ENCODE measurements at places on chromosomes 6 and 20. TPM values are rescaled to one million over a fixed set of nuclear protein-coding genes. Genes with fewer than 3 reads are reported as not detected.

Gene TMEM170B
- 19.7 TPM for total RNA-seq

Gene SLC2A4RG
- 58.0 TPM for total RNA-seq

Gene ZSCAN23
- total RNA-seq = 20.4 TPM

Gene SRSF12
- total RNA-seq = 23.2 TPM

Gene ZNF341
- 2.5 TPM for total RNA-seq

Gene SYCP2L
- 12.5 TPM for total RNA-seq

Gene BANF2
- not detected for total RNA-seq

Gene GLP1R
- 1.3 TPM for total RNA-seq

Gene LY6G6F
- total RNA-seq = not detected

GRCh38 chr6:111411046-111411445, 72.0 kb downstream of the REV3L start:
- H3K4me1 ChIP-seq = no peaks in the 10 kb centered on the region
- H3K27me3 ChIP-seq = no peaks in the 10 kb centered on the region
- H3K4me3 ChIP-seq = no peak overlapping the region
- peaks cover 3% of the 10 kb centered on the region for H3K36me3 ChIP-seq
- no peak for DNase-seq

GRCh38 chr6:43735642-43736199, 34.3 kb upstream of the VEGFA start:
- H3K4me3 ChIP-seq = no peak overlapping the region
- no peaks in the 10 kb centered on the region for H3K36me3 ChIP-seq
- H3K27me3 ChIP-seq = no peaks in the 10 kb centered on the region
- peaks cover 19% of the 10 kb centered on the region for H3K4me1 ChIP-seq

- H3K36me3 ChIP-seq = no peaks in the 10 kb centered on the region
- no peaks in the 10 kb centered on the region for H3K27me3 ChIP-seq
- DNase-seq = no peak
- no peak overlapping the region for H3K27ac ChIP-seq
- H3K4me1 ChIP-seq = no peaks in the 10 kb centered on the region
Measured at GRCh38 chr6:33897189-33897780, 93.5 kb upstream of the MLN start.

DNA sequence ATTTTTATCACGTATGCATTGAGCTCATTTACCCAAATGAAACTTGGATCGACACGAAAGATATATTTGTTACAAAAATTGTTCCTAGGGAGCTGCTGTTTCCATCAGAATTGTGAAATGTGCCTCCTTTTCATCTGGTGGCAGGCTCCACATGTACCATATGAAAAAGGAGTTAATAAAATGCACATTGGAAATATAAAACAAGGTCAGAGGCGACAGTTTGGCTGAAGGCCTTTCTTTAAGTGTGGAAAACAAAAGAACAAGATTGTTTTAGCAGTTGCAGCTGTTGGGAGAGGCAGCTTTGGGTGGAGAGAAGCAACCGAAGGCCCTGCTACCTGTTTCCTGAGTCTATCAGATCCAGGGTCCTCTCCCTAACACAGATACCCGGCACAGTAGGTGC, 334.5 kb upstream of the NT5E start:
- peaks cover 16% of the 10 kb centered on the region for H3K4me1 ChIP-seq
- H3K27me3 ChIP-seq = no peaks in the 10 kb centered on the region
- H3K27ac ChIP-seq = no peak overlapping the region
- DNase-seq = no peak

DNA sequence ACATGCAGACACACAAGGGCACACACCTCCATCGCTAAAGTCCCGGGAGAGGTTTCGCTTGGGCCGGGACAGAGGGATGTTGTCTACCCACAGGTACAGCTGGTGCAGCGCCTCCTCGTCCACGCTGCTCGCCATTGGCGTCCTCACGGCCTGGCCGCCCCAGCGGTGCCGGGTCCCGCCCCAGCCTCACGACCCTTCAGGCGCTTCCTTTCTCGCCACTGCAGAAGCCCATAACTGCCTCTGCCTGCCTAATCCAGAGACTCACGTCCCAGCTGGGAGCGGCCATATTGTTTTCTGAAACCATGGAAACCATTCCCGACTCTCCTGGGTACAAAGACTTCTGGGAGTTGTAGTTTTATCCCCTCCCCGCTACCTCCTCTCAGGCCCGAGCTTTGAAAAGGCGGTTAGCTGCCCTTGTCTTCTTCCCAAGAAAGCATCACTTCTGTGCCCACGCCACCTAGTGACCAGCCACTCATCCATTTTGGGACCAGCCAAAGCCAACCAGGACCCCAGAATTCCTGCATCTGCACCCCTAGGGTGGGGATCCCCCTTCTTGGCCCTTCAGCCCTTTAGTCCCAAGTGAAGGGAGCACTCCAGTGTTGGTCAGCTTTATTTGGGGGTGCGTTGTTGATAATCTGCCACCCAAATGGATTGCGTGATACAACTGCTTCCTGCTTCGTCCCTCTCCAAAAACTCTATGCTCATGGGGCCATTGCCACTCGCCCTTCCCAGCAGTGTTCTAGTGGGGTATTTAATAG, at the start of gene SPEF1:
SPEF1 (minus strand) TSS at position 296 of the 758 bp plus-strand sequence; CDS start at position 135, 161 bp downstream.
- no peak within 1 kb of the TSS for H3K27ac ChIP-seq
- H3K4me1 ChIP-seq = peaks cover 8% of the 10 kb centered on the region
- peaks cover 58% of the 10 kb centered on the region for H3K27me3 ChIP-seq

DNA sequence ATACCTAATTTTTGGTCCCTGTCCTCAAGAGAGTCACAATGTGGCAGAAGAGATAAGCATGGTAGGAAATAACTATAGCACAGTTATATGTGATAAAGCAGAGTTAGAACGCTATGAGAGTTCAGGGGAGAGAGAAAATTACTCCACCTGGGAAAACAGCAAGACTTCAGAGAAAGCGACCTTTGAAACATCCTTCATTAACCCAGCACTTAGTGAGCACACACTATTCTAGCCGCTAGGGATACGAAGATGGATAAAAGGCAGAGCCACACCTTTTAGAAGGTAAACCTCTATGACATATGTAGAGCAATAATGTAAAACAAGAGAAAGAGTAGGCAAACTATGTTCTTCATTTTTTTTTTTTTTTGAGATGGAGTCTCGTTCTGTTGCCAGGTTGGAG, 264.3 kb downstream of the PTPRK start:
- no peak overlapping the region for H3K27ac ChIP-seq
- no peak overlapping the region for H3K4me3 ChIP-seq
- H3K36me3 ChIP-seq = no peaks in the 10 kb centered on the region
- H3K27me3 ChIP-seq = no peaks in the 10 kb centered on the region

GRCh38 chr6:140201787-140202458, 827.5 kb upstream of the CITED2 start:
- no peaks in the 10 kb centered on the region for H3K36me3 ChIP-seq
- no peak for DNase-seq
- no peaks in the 10 kb centered on the region for H3K4me1 ChIP-seq
- no peak overlapping the region for H3K27ac ChIP-seq
- H3K27me3 ChIP-seq = no peaks in the 10 kb centered on the region

DNA sequence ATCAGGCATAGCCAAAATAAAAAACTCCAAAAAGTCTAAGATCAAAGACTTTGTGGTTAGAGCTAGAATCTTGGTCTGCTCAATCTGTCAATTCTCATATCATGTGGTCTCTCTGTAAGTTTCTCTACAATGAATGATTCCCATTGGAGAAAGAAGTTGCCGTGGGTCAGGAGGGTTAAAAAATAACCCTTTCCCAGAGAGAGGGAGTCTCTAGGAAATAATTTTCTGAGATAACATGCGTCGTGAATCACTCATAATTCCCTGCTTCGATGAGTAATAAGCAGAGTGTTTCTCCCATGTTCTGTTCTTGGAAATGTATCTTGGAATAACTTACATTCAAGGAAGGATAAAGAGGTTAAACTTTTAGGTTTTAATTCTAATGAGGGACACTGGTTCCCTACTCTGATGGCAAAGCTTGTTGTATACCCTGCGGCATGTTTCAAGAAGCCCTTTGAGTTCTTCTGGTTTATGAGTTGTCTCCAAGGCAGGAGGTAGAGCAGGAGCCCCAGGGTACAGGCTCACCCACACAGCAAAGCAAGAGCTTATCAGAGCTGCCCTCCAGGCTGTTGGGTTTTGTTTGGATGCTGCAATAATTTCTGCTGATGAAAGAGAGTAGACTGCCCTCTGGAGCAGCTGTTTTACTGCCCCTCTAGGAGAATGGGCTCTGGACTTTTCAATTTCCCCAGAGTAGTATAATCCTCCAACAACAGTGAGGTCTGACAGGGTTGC, 599.1 kb downstream of the QKI start:
- H3K27me3 ChIP-seq = no peaks in the 10 kb centered on the region
- H3K36me3 ChIP-seq = no peaks in the 10 kb centered on the region
- H3K4me1 ChIP-seq = peaks cover 46% of the 10 kb centered on the region
- no peak overlapping the region for H3K27ac ChIP-seq
- H3K4me3 ChIP-seq = no peak overlapping the region

DNA sequence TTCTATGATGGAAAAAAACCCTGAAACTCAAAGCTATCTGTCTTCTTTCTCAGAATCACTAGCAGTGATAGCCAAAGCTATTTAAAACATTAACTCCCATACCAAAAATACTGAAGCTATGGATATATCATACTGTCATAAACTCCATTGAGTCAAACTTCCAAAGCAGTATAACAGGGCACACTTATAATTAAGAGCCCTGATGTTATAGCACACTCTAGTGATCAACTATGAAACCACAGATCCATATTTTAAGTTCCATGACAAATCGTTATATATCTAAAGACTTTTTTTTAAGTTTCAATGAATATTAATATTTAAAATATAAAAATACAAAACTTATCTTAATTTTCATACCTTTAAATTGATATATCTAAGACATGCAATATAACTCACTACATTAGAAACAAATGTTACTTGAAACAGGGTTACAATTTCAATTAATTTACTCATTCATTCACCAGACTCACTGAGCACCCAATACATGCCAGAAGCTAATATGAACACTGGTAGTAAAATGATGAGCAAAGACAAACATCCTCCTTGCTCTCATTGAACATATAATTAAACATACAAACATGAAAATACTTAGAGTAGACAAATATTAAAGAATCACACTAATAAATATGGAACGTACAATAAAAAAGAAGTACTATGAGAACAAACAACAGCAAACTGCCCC, 69.3 kb downstream of the IBTK start:
- no peaks in the 10 kb centered on the region for H3K4me1 ChIP-seq
- H3K36me3 ChIP-seq = no peaks in the 10 kb centered on the region
- no peak overlapping the region for H3K4me3 ChIP-seq

- DNase-seq = no peak
- H3K27ac ChIP-seq = no peak overlapping the region
- no peaks in the 10 kb centered on the region for H3K4me1 ChIP-seq
- no peaks in the 10 kb centered on the region for H3K36me3 ChIP-seq
Measured at GRCh38 chr20:39042279-39043150, 80.4 kb downstream of the DHX35 start.

DNA sequence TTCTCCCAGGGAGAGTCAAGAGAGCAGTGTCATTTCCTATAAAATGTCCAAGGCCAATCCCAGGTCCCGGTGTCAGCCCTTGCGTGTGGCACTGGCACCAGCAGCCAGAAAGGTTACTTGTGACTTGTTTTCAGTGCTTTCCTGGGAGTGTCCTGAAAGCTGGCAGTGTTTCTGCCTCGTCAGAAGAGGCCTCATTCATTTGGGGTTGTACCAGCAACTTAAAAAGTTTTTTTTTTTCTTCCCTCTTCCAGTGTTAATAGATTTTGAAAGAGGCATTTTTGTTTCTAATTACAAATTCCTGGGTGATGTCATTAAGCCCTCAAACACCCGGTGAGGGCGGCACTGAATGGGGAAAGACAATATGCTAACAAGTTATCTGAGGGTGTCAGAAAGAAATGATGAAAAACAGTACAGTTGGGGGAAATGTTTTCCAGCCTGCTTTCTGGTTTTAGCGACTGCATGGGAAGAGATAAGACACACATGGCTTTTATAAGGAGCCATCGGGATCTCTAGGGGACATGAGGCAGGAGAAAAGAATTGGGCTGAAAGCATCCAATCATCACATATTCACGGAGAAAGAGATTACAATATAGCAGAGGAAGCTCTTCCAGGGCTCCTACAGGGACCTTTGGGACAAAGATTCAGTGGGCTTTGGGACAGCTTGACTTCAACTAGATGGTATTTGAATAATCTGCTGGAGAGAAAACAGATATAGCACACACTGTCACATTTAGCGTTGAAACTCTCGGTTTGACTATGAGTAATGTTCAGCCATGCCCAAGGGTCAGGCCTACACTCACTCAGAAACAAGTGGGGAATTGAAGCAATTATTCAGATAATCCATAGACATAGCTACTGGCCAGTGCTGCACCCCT, 153.0 kb downstream of the BCAS1 start:
- no peaks in the 10 kb centered on the region for H3K27me3 ChIP-seq
- no peak for DNase-seq
- H3K27ac ChIP-seq = peak overlapping the region; percentile 59

DNA sequence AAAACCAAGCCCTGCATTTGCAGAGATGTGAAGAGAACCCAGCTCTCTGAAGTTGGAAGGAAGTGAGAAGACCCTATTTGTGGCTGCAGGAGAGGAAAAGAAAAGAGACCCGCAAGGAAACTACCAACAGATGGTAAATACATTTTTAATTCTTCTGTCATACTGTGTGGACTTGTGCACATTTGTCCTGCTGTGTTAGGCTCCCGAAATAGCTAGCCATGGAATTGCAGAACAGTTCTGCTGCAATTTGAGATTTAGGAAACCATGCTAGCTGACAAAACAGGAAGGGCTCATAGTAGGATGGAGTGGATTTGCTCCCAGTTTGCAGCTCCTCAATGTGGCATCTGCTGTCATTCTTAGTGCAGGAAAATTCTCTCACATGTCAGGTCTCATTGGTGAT, 12.1 kb upstream of the ATXN1 start:
- H3K27ac ChIP-seq = no peak overlapping the region
- no peak overlapping the region for H3K4me3 ChIP-seq
- H3K36me3 ChIP-seq = no peaks in the 10 kb centered on the region
- peaks cover 9% of the 10 kb centered on the region for H3K4me1 ChIP-seq
- DNase-seq = no peak

GRCh38 chr6:56246541-56246880, 869 bp downstream of the COL21A1 start:
- H3K27ac ChIP-seq = no peak overlapping the region
- H3K4me1 ChIP-seq = no peaks in the 10 kb centered on the region
- DNase-seq = peak; percentile 5
- H3K27me3 ChIP-seq = peaks cover 24% of the 10 kb centered on the region

- peaks cover 22% of the 10 kb centered on the region for H3K4me1 ChIP-seq
- DNase-seq = peak; percentile 92
- H3K36me3 ChIP-seq = no peaks in the 10 kb centered on the region
- H3K27me3 ChIP-seq = peaks cover 53% of the 10 kb centered on the region
Measured at GRCh38 chr20:64079273-64080012, at the start of gene RGS19. Gene RGS19 (minus strand): TSS chr20:64079518. CDS start chr20:64076886, 2,632 bp downstream.

- DNase-seq = peak; percentile 4
- no peak overlapping the region for H3K27ac ChIP-seq
- no peaks in the 10 kb centered on the region for H3K27me3 ChIP-seq
- H3K4me1 ChIP-seq = peaks cover 13% of the 10 kb centered on the region
- no peaks in the 10 kb centered on the region for H3K36me3 ChIP-seq
- no peak overlapping the region for H3K4me3 ChIP-seq
Measured at GRCh38 chr6:26388014-26388413, 5.1 kb downstream of the BTN2A2 start.

Measured in neural progenitor cell (in vitro differentiated cells).